ENCODE measurements at places on chromosomes 16 and 17. TPM values are rescaled to one million over a fixed set of nuclear protein-coding genes. Genes with fewer than 3 reads are reported as not detected.

DNA sequence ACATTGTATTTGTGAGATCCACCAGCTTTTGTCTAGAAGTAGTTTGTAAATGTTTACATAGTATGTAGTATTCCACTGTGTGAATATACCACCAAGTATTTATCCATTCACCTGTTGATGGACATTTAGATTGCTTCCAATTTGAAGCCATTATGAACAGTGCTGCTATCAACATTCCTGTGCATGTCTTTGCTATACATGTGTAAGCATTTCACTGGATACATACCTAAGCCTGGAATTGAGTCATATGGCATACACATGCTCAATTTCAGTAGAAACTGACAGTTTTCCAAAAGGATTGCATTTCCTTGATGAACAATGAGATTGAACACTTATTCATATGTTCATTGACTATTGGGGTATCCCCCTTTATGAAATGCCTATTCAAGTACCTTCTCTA, 540.6 kb upstream of the SOX9 start:
- no peaks in the 10 kb centered on the region for H3K36me3 ChIP-seq
- H3K4me3 ChIP-seq = no peak overlapping the region
- no peak overlapping the region for H3K27ac ChIP-seq
- DNase-seq = no peak
- H3K4me1 ChIP-seq = no peaks in the 10 kb centered on the region

DNA sequence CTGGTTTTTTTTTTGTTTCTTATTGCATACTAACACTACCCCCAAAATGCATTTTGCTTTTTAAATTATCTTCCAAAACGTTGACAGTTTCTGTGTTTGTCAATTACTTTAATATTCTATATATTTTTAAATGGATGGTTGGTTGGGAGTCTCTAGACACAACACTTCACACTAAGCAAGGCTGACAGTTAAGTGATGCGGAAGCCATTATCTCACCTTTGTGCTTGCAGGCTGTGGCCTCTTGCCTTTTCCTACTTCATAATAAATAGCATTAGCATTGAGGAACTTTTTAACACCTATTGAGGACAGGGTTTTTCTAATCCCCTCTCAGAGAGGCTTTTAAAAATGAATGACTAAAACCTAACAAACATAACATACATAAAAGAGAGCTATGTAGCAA, 280.8 kb upstream of the TBX2 start:
- H3K4me1 ChIP-seq = no peaks in the 10 kb centered on the region
- H3K4me3 ChIP-seq = no peak overlapping the region
- no peak for DNase-seq
- H3K27ac ChIP-seq = no peak overlapping the region

DNA sequence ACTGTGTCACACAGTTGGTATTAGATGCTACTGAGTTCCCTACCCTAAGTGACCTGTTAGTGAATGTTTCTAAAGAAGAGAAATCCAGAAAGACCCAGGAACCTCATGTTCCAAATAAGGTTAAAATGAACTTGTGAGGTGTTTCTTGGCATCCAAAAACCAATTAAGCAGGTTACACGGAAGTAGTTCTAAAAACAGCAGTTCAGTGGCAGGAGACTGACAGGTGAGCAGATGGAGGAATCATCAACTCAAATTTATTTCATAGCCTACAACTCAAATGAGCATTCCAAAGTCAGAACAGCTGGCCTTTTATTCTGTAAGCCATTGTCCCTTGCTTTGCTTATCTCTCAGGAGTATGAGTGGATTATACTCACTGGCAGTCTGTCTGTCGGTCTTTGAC, 188.3 kb downstream of the IRX3 start:
- H3K4me3 ChIP-seq = no peak overlapping the region
- DNase-seq = no peak
- H3K27me3 ChIP-seq = no peaks in the 10 kb centered on the region
- H3K36me3 ChIP-seq = no peaks in the 10 kb centered on the region
- H3K4me1 ChIP-seq = no peaks in the 10 kb centered on the region

- H3K36me3 ChIP-seq = no peaks in the 10 kb centered on the region
- no peaks in the 10 kb centered on the region for H3K27me3 ChIP-seq
- H3K4me1 ChIP-seq = no peaks in the 10 kb centered on the region
- no peak for DNase-seq
- no peak overlapping the region for H3K4me3 ChIP-seq
- H3K27ac ChIP-seq = no peak overlapping the region
Measured at GRCh38 chr17:14748036-14748710, 447.3 kb downstream of the HS3ST3B1 start.

GRCh38 chr17:57915985-57916757, 39.0 kb downstream of the CUEDC1 start:
- peak overlapping the region; percentile 47 for H3K27ac ChIP-seq
- no peak overlapping the region for H3K4me3 ChIP-seq
- no peak for DNase-seq
- no peaks in the 10 kb centered on the region for H3K36me3 ChIP-seq
- peaks cover 37% of the 10 kb centered on the region for H3K4me1 ChIP-seq
- no peaks in the 10 kb centered on the region for H3K27me3 ChIP-seq

GRCh38 chr17:82173351-82174041, 39.1 kb downstream of the CCDC57 start:
- no peak for DNase-seq
- H3K36me3 ChIP-seq = peaks cover 2% of the 10 kb centered on the region
- no peak overlapping the region for H3K27ac ChIP-seq

GRCh38 chr17:79531191-79532095, 79.4 kb downstream of the RBFOX3 start:
- no peak for DNase-seq
- H3K4me3 ChIP-seq = no peak overlapping the region
- H3K27me3 ChIP-seq = no peaks in the 10 kb centered on the region
- H3K36me3 ChIP-seq = no peaks in the 10 kb centered on the region
- H3K27ac ChIP-seq = no peak overlapping the region
- no peaks in the 10 kb centered on the region for H3K4me1 ChIP-seq

- no peaks in the 10 kb centered on the region for H3K36me3 ChIP-seq
- no peaks in the 10 kb centered on the region for H3K27me3 ChIP-seq
- peak overlapping the region; percentile 83 for H3K27ac ChIP-seq
- H3K4me1 ChIP-seq = peaks cover 53% of the 10 kb centered on the region
- no peak overlapping the region for H3K4me3 ChIP-seq
Measured at GRCh38 chr17:81049973-81050551, 15.1 kb downstream of the BAIAP2 start.

DNA sequence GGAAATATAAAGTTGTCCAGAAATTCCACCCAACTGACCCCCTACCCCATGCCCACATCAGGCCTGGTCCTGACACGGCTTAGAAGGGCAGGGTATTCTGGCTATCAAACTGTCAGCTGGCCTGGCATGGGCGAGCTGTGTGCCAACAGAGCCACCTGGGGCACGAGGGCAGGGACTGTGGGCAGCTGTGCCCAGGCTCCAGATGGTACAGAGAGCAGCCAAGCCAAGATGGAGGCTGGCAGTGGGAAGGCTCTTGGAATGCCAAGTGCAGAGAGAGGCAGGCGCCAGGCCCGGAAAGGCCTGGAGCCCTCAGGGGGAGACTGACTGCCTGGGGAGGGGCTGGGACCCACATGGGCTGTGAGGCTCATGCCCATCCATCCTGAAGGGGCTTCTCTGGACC, 24.3 kb upstream of the PHF12 start:
- H3K36me3 ChIP-seq = no peaks in the 10 kb centered on the region
- no peak for DNase-seq
- H3K27me3 ChIP-seq = no peaks in the 10 kb centered on the region
- no peak overlapping the region for H3K4me3 ChIP-seq
- no peaks in the 10 kb centered on the region for H3K4me1 ChIP-seq

GRCh38 chr17:80208050-80208449, 12.1 kb downstream of the SGSH start:
- H3K27ac ChIP-seq = no peak overlapping the region
- no peaks in the 10 kb centered on the region for H3K4me1 ChIP-seq
- H3K27me3 ChIP-seq = no peaks in the 10 kb centered on the region
- H3K4me3 ChIP-seq = no peak overlapping the region
- H3K36me3 ChIP-seq = peaks cover 22% of the 10 kb centered on the region
- DNase-seq = no peak

DNA sequence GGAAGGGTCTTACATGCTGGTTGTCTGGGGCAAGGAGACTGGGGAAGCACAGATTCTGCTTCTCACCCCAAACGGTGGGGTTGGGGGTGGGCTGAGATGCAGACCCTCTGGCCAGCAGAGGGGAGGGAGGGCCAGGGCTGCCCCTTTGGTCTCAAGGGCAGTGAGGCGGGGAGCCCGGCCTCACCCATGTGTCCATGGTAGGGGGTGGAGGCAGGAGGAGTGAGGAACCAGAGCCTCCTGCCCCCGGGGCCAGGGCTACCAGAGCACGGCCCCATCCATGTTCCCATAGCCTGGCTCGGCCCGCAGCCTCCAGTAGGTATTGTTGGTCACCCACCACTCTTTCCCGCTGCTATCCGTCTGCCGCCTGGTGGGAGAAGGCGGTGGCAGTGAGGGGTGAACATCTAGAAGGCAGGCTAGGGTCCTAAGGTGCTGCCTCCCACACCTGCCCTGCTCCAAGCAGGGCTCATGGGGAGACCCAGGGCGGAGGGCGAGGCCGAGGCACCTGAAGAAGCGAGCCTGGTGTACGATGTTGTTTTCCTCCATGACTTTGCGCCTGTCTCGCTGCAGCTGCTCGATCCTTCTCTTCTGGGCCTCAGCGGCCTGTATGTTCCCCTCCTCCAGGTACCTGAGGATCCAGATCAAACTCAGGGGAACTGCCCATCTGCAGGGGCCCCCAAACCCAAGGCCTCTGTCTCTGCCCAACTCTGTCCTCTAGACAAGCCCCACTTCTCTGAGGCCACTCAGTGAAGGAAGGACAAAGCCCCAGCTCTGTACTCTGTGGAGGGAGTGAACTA, 13.4 kb downstream of the OSBPL7 start:
- no peak overlapping the region for H3K27ac ChIP-seq
- no peak overlapping the region for H3K4me3 ChIP-seq
- H3K4me1 ChIP-seq = no peaks in the 10 kb centered on the region
- DNase-seq = no peak
- H3K27me3 ChIP-seq = no peaks in the 10 kb centered on the region
- H3K36me3 ChIP-seq = no peaks in the 10 kb centered on the region

GRCh38 chr17:16135461-16135860, 79.9 kb downstream of the NCOR1 start:
- no peak overlapping the region for H3K4me3 ChIP-seq
- H3K27me3 ChIP-seq = no peaks in the 10 kb centered on the region
- no peak overlapping the region for H3K27ac ChIP-seq
- H3K4me1 ChIP-seq = no peaks in the 10 kb centered on the region

GRCh38 chr16:12819126-12820117, 15.7 kb upstream of the CPPED1 start:
- no peak overlapping the region for H3K27ac ChIP-seq
- H3K27me3 ChIP-seq = no peaks in the 10 kb centered on the region
- peak; percentile 25 for DNase-seq

Gene CCL5
- total RNA-seq = 4.5 TPM

Gene PRR15L
- total RNA-seq = 19.9 TPM

Gene VTN
- total RNA-seq = 0.14 TPM

Gene PLEKHM1
- 39.8 TPM for total RNA-seq

Gene KRT34
- not detected for total RNA-seq

Gene DLX3
- 0.36 TPM for total RNA-seq

Gene TMEM100
- total RNA-seq = 1.2 TPM

Gene CBFA2T3
- 4.5 TPM for total RNA-seq

Measured in prostate gland (tissue), 2 donors.